Aorta (tissue), 5 donors: ENCODE measurements at places on chromosomes 4 and X. TPM values are rescaled to one million over a fixed set of nuclear protein-coding genes. Genes with fewer than 3 reads are reported as not detected.
A peak's percentile ranks its signal among the peaks of the same experiment; 100 is the strongest.

DNA sequence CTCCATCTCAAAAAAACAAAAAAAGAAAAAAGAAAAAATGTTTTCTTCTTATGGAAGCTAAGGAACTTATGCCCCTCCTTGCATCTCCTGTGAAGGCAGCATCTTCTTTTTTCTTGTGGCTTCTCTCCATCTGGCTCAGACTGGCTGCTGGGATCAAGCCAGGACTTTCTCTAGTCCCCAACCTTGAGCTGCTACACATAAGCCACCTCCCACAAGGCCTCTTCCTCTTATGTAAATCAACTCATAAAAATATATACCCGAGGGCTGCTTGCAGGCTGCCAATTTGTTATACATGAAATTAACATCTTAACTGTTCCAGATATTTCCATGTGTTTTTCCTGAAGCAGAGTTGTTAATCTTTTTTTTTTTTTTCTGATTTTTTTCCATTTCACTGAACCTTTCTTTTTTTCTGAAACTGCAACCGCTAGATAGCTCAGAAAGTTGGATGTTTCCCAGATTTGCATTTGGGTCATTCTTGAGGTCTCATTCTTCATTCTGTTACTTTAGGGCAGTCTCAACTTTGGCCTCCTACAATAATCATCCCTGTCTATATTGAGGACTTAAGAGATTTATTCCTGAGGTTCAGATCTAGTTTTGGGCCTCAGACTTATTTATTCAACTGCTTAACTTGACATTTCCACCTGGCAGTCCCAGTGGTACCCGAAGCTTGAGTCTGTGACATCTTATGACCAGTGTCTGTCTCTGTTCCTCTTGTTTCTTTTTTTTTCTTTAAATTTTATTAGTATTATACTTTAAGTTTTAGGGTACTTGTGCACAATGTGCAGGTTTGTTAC lies 10.3 kb downstream of the SNX25 start:
- DNase-seq: no peak

GRCh38 chr4:126560794-126561193 lies 1072.0 kb upstream of the INTU start:
- no peak for DNase-seq

- DNase-seq: no peak
Measured at GRCh38 chr4:70463335-70463734, 8.7 kb upstream of the MUC7 start.

GRCh38 chr4:81605271-81605670 lies 133.6 kb upstream of the RASGEF1B start:
- no peak for DNase-seq

GRCh38 chr4:2253160-2254084 lies 8.5 kb downstream of the MXD4 start:
- peak; percentile 47 for DNase-seq

- DNase-seq: no peak
Measured at GRCh38 chr4:23332313-23332712, 557.5 kb downstream of the PPARGC1A start.

Gene RBM47
- total RNA-seq: 33.5 TPM

Gene PHKA2
- total RNA-seq: 30.2 TPM

Gene NDUFA1
- 53.8 TPM for total RNA-seq

Gene SSX4B
- total RNA-seq: not detected
